ENCODE measurements at places on chromosomes 7 and 10. TPM values are rescaled to one million over a fixed set of nuclear protein-coding genes. Genes with fewer than 3 reads are reported as not detected.

DNA sequence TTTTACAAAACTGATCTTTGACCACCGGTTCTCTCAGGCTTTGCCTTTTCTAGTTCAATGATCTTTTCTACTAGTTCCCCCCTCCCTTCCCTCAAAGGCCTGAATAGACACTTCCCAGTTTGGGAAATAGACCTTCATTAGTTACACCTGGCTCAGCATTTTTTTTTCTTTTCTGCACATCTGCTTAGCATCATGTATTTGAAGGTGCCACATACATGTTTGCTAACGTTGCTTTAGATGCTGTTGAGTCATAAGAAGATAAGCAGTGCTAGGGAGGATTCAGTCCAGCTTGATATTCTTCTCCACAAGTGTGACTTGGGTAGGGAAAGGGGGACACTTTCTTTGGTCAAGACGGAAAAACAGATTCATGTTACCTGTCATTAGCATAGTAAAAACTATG lies 78.3 kb downstream of the BICC1 start:
- H3K36me3 ChIP-seq = no peaks in the 10 kb centered on the region
- no peaks in the 10 kb centered on the region for H3K4me1 ChIP-seq
- no peak for DNase-seq
- peaks cover 15% of the 10 kb centered on the region for H3K27me3 ChIP-seq
- no peak overlapping the region for H3K27ac ChIP-seq

DNA sequence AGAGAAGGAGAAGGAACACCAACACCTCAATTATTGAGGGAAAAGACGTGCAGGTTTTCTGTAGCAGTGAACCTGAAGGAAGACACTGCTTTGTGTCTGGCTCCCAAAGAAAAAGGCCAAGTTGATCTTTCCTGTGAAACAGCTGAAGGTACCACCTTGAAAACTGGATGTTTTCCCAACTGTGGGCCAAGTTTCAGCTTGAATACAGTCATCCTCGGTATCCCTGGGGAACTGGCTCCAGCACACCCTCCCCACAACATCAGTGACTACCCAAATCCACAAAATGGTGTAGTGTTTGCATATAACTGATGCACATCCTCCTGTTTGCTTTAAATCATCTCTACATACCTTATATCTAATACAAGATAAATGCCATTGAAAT lies 297.0 kb upstream of the PITRM1 start:
- no peak overlapping the region for H3K4me3 ChIP-seq
- H3K4me1 ChIP-seq = peaks cover 43% of the 10 kb centered on the region
- no peaks in the 10 kb centered on the region for H3K27me3 ChIP-seq
- DNase-seq = no peak

DNA sequence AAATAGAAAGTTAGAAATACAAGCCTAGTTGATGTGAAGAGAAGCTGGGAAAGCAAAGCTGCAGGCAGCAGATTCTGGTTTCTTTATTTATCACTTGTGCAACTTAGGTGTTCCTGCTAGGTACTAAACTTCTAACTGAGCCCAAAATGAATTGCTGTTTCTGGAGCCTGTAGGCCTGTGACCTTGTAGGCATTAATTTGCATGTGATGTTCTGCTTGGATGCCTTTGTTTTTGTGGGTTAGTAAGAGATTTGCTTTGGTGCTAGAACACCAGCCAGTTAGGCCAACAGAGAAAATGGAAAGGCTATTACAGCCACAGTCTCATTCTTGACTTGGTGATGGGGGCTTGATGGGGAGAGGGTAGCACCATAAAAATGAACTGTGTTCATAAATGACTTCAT lies 370.7 kb downstream of the PPP1R3A start:
- H3K36me3 ChIP-seq = no peaks in the 10 kb centered on the region
- no peak overlapping the region for H3K4me3 ChIP-seq
- no peaks in the 10 kb centered on the region for H3K27me3 ChIP-seq
- no peaks in the 10 kb centered on the region for H3K4me1 ChIP-seq
- no peak for DNase-seq

- H3K27ac ChIP-seq = no peak overlapping the region
- no peak for DNase-seq
- no peaks in the 10 kb centered on the region for H3K27me3 ChIP-seq
- peaks cover 31% of the 10 kb centered on the region for H3K36me3 ChIP-seq
- no peak overlapping the region for H3K4me3 ChIP-seq
Observed at GRCh38 chr10:26715137-26715487, 17.6 kb downstream of the PDSS1 start.

GRCh38 chr10:22363305-22363704 lies 18.0 kb downstream of the SPAG6 start:
- peaks cover 2% of the 10 kb centered on the region for H3K27me3 ChIP-seq
- H3K36me3 ChIP-seq = no peaks in the 10 kb centered on the region
- H3K4me3 ChIP-seq = no peak overlapping the region
- H3K27ac ChIP-seq = no peak overlapping the region

GRCh38 chr10:125128397-125129075 lies 31.8 kb downstream of the CTBP2 start:
- no peaks in the 10 kb centered on the region for H3K27me3 ChIP-seq
- no peak overlapping the region for H3K4me3 ChIP-seq
- no peaks in the 10 kb centered on the region for H3K36me3 ChIP-seq
- no peak overlapping the region for H3K27ac ChIP-seq

GRCh38 chr10:5365928-5366327 lies 1.2 kb downstream of the UCN3 start:
- H3K27me3 ChIP-seq = peaks cover 2% of the 10 kb centered on the region
- H3K4me3 ChIP-seq = no peak overlapping the region
- H3K36me3 ChIP-seq = no peaks in the 10 kb centered on the region
- no peak for DNase-seq

DNA sequence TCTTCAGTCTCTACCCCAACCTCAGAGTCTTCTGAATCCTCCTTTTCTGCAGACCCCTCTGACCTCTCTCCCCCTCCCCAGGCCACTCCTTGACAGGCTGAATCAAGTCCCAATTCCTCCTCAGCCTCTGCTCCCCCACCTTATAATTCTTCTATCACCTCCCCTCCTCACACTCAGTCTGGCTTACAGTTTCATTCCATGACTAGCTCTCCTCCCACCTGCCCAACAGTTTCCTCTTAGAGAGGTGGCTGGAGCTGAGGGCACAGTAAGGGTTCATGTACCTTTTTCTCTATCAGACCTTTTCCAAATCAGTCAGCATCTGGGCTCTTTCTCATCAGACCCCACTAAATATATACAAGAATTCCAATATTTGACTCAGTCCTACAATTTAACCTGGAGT lies 14.6 kb upstream of the LRRC61 start:
- no peaks in the 10 kb centered on the region for H3K27me3 ChIP-seq
- H3K4me3 ChIP-seq = no peak overlapping the region
- peaks cover 4% of the 10 kb centered on the region for H3K4me1 ChIP-seq
- no peak for DNase-seq
- no peaks in the 10 kb centered on the region for H3K36me3 ChIP-seq

GRCh38 chr10:110507346-110507745 lies 9.6 kb downstream of the DUSP5 start:
- peaks cover 81% of the 10 kb centered on the region for H3K4me1 ChIP-seq
- H3K27ac ChIP-seq = no peak overlapping the region
- no peak overlapping the region for H3K4me3 ChIP-seq
- no peaks in the 10 kb centered on the region for H3K27me3 ChIP-seq
- peaks cover 98% of the 10 kb centered on the region for H3K36me3 ChIP-seq

DNA sequence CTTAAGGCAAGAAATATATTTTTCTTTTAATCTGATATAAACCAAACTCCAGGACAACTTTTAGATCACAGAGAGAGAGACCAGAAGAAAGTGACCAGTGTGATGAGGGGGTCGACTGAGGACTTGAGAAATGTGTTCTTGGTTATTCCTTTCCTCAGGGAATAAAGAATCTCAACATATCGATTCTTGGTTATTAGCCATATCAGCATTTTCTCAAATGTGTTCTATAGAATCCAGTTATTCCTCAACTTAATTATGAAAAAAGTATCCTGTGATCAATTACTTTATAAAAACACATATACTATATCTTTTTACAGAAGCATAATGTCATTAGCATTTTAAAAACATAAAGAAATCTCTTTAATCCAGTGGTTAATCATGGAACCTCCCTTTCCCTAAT lies 222.1 kb upstream of the FAM3C start:
- H3K36me3 ChIP-seq = no peaks in the 10 kb centered on the region
- no peak overlapping the region for H3K4me3 ChIP-seq
- peaks cover 2% of the 10 kb centered on the region for H3K27me3 ChIP-seq
- H3K27ac ChIP-seq = no peak overlapping the region
- DNase-seq = no peak
- no peaks in the 10 kb centered on the region for H3K4me1 ChIP-seq

GRCh38 chr10:24928163-24928562 lies 24.2 kb downstream of the PRTFDC1 start:
- no peak overlapping the region for H3K27ac ChIP-seq
- H3K4me3 ChIP-seq = no peak overlapping the region
- no peaks in the 10 kb centered on the region for H3K27me3 ChIP-seq
- no peak for DNase-seq
- H3K36me3 ChIP-seq = peaks cover 10% of the 10 kb centered on the region

GRCh38 chr10:72204296-72204695 lies 11.5 kb upstream of the ANAPC16 start:
- DNase-seq = no peak
- peaks cover 23% of the 10 kb centered on the region for H3K36me3 ChIP-seq
- H3K4me1 ChIP-seq = peaks cover 10% of the 10 kb centered on the region
- H3K27me3 ChIP-seq = no peaks in the 10 kb centered on the region
- H3K27ac ChIP-seq = no peak overlapping the region

- no peak overlapping the region for H3K27ac ChIP-seq
- DNase-seq = no peak
- no peak overlapping the region for H3K4me3 ChIP-seq
- no peaks in the 10 kb centered on the region for H3K36me3 ChIP-seq
Observed at GRCh38 chr7:123645516-123645915, 10.2 kb upstream of the LMOD2 start.

DNA sequence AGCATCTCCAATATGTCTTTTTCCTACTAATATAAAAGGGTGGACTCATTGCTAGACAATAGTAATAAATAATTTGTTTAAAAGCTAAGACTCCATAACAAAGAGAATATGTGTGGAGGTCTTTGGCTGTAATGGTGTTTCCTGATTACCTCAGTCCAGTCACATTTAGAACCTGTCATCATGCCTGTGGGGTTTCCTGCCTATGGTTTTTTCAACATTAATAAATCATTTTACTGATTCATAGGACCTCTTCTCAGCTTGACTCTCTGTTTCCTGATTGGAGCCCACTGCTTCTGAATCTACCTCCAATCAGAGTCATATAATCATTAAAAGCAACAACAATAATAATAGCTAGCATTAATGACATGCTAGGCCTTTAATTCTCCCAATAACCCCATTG lies 52.4 kb upstream of the GNAI1 start:
- no peak overlapping the region for H3K4me3 ChIP-seq
- peaks cover 11% of the 10 kb centered on the region for H3K4me1 ChIP-seq
- H3K36me3 ChIP-seq = no peaks in the 10 kb centered on the region
- no peak overlapping the region for H3K27ac ChIP-seq

- H3K4me1 ChIP-seq = peaks cover 13% of the 10 kb centered on the region
- no peak for DNase-seq
Observed at GRCh38 chr7:127986581-127987521, 44.4 kb downstream of the LRRC4 start.

GRCh38 chr7:81299711-81300110 lies 380.9 kb upstream of the SEMA3C start:
- no peaks in the 10 kb centered on the region for H3K36me3 ChIP-seq
- no peak overlapping the region for H3K27ac ChIP-seq
- H3K4me3 ChIP-seq = no peak overlapping the region
- DNase-seq = no peak
- no peaks in the 10 kb centered on the region for H3K4me1 ChIP-seq
- H3K27me3 ChIP-seq = no peaks in the 10 kb centered on the region

The OR2A5 gene
- total RNA-seq = not detected

The CFAP58 gene
- 0.59 TPM for total RNA-seq

The PRSS37 gene
- total RNA-seq = not detected

The TMEM176B gene
- not detected for total RNA-seq

The FFAR4 gene
- not detected for total RNA-seq

The CFAP46 gene
- not detected for total RNA-seq

The ZNF804B gene
- total RNA-seq = not detected

The DYDC2 gene
- total RNA-seq = not detected

The SLC13A1 gene
- not detected for total RNA-seq

The DOCK4 gene
- total RNA-seq = 0.62 TPM

All from activated naive CD4-positive, alpha-beta T cell treated with anti-CD3 and anti-CD28 coated beads for 36 hours (primary cell).